ENCODE measurements at places on chromosomes 7 and 10.
A peak's percentile ranks its signal among the peaks of the same experiment; 100 is the strongest.

DNA sequence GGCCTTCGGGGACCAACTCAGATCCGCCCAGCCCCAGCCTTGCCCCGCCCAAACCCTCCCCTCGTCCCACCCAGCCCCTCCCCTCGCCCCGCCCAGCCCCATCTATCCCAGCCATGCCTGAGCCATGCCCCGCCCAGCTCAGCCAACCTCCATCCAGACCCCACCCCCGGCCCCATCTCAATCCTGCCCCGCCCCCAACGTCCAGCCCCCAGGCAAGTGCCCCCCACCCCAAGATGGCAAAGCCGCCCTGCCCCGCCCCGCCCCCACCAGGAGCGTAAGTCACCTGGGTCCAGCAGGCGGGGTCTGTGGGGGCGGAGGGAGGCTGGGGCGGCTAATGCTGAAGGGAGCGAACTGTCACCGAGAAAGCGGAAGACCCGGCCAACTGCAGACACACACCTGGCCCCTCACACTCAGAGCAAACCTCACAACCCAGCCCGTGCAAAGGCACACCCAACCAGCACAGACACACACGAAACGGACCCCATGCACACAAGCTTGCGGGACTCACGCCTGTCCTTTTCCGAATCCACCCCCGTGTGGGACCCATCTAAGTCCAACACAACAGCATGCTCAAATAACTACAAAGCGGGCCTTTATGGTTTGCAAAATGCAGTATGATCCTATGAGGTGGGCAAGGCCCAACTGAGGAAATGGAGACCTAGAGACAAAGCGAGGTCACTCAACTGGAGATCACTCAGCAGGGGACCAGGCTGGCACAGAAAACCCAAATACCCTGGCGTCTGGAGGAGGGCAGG, 11.5 kb upstream of the OGA start:
- peak; percentile 61 for DNase-seq

GRCh38 chr7:111082351-111082750, 8.6 kb upstream of the LRRN3 start:
- no peak for DNase-seq

GRCh38 chr7:29202651-29203069, 8.1 kb downstream of the CHN2 start:
- no peak for DNase-seq

DNA sequence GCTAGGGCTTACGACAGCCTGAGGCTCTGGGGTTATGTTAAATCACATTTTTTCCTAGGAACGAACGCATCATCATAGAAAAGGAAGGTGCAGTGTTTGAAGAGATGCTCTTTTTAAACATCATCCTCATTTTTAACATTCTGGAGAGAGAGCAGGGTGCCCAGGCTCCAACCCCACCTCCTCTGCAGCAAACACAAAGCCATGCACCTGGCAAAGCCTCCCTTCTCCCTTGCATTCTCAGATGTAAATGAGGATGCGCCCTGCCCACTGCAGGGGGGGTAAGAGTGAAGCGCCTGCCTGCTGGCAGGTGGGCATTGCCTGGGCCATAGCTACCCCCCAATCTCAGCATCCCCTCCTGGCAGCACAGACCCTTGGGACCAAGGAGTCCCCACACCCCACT, 92.4 kb downstream of the PTPRN2 start:
- no peak for DNase-seq

GRCh38 chr10:5504146-5505072, 5.0 kb upstream of the CALML5 start:
- DNase-seq = no peak

- DNase-seq = no peak
These were observed 293.8 kb downstream of the PHTF2 start for GRCh38 chr7:78092331-78092730.

GRCh38 chr7:49432254-49432653, 341.2 kb upstream of the VWC2 start:
- no peak for DNase-seq

Data from CD8-positive, alpha-beta memory T cell (primary cell).